ENCODE measurements at places on chromosomes 6 and 20.

DNA sequence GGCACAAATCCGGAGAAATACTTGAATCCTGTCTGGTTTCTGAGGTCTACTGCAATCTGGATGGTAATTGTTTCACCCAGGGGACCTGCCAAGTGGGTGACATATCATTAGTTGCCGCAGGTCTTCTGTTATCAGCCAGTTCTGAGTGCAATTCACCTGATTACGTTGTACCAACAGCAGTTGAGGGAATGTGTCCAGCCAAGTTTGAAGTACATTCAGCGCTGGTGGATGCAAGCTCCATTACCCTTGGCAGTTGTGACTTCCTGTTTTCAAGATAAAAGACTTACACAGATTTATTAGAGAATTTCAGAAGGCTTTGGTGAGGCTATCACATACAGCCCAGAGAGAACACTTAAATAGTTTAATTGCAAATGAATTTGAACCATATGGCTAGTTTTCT is 42.8 kb downstream of the FNDC1 start:
- no peak for DNase-seq

GRCh38 chr6:41914869-41915530 is 5.9 kb downstream of the MED20 start:
- no peak for DNase-seq

GRCh38 chr6:80330961-80331360 is 224.5 kb downstream of the BCKDHB start:
- DNase-seq: no peak

- DNase-seq: no peak
Observed at GRCh38 chr6:118367314-118367713, 180.8 kb upstream of the PLN start.

DNA sequence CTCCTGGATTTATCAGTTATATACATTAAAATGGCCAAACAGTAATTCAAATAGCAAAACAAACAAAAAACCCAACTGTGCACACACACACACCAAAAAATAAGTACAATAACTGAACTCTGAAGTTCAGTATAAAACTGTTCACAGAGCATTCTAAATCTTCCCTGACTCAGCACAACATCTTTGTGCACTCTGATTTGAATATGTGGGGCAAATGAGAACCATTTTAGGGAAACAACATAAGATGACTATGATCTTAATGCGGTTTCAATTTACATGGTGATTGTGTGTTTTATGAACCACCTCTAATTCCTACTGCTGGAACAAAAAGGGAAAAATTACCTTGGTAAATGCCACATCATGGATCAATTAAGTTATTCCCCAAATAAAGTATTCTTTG is 41.7 kb downstream of the PLAGL1 start:
- no peak for DNase-seq

- DNase-seq: no peak
Observed at GRCh38 chr20:9203081-9203447, 134.2 kb downstream of the PLCB4 start.

DNA sequence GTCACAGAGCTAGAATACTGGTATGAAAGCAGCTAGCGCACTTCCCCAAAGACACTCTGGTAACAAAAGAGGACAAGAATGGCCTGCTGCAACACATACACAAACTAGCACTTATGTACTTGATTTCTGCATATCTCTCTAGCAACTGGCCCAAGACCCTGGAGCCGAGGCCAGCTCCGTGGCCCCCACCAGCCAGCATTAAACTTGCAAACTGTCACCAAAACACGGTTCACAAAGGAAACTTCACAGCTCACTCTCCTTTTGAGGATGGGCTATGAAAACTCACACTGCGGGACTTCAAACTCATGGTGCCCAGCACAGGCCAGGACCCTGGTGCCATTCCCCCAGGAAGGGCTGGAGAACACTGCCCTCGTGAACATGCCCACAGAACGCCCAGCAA is 115.9 kb upstream of the RPS6KA2 start:
- no peak for DNase-seq

DNA sequence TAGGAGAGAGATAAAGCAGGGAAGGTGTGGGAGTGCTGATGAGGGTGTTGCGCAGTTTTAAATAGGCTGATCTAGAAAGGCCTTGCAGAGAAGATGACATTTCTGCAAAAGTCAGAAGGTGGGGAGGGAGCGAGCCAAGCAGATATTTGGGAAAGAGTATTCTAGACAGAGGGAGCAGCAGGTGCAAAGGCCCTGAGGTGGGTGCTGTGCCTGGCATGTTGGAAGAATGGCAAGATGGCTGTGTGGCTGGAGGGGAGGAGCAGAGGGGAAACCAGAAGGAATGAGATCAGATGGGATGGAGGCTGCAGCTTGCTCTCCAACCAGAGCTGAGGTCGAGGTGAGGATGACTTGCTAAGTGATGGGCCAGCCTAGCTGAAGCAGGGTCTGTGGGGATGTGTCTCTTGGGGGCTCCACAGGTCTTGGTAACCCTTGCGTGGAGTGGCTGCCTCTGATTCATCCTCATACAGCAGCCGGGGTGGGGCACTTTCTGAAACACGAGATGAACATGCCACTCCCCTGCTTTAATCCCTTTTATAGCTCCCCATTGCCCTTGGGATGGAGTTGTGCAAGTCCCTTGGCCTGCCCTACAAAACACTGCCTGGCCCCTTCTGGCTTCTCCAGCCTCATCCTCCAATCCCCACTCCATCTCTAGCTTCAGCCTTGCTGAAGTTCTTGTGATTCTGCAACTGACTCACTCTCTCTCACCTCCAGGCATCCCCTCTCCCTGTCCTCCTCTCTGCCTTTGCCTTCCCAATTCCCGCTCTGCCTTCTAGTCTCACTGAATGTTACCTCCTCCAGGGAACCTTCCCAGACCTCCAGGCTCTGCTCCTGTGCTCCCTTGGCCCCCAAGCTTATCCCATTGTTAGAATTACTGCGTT is 94.1 kb downstream of the CDH22 start:
- DNase-seq: no peak

DNA sequence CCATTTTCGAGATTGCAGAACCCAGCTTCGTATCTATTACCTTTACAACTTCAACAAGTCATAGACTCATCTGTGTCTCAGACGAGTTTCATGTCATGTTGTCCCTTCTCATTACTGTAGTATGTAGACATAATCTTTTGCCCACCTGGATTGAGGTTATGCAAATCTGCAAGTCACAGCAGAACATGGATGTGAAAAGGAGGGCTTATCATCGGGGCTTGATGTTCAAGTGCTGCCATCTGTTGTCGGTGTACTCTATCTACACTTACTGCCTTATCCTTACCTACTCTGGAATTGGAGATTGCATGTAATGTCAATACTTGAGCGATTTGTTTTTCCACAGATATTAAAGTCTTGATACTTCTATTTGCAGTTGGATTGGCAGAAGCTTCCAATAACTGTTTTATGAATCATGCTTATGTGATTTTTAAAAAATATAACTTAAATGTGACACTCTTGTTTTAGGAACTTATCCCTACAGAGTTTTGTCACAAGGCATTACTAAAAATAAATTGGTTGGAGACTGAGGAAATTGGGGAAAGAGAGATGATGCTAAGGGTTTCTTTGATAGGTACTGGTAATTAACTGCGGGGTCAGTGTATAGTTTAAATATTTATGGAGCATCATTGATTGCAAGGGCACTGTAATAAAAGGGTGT is 3.0 kb upstream of the GOPC start:
- peak; percentile 44 for DNase-seq

DNA sequence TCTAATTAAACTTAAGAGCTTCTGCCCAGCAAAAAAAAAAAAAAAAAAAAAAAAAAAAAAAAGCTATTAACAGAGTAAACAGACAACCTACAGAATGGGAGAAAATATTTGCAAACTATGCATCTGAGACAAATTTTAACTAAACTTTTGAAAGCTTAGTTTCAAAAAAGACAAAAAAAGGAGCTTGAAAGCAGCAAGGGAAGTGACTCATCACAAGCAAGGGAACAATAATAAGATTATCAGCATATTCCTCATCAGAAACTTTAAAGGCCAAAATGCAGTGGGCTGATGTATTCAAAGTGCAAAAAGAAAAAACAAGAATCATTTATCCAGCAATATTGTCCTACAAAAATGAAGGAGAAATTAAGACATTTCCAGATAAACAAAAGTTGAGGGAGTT is 158.6 kb downstream of the RNF144B start:
- no peak for DNase-seq

Data from effector CD4-positive, alpha-beta T cell (primary cell).